ENCODE measurements at places on chromosomes 4 and X.

DNA sequence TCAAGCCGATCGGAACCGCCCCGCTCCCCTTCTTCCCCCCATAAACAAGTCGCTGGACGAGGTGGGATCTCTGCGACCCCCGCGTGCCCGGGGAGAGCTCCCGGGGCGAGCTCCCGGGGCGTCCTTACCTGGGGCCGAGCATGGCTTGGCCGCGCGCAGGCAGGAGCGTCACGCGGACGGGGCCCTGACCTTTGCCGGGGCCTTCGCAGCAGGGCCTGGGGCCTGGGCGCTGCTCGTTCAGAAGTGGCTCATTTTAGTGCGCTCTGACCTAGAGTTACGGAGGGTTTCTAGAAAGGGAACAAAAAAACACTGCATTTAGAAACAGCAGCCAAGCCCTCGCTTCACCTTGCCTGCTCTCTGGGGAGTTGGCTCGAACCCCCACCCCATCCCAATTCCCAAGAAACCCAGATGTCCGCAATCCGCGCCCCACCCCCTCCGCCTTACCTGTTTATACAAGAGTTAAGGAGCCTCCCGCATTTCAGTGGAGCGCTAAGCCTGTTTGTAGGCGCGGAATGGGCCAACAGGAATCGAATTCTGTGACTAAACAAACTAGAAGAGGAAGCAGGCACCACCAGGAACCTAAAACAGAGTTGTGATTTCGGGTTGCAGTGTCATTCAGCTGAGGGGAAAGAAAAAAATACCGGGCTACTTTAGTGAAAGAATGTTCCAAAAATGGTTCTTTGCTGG lies 814 bp upstream of the RBM47 start:
- no peaks in the 10 kb centered on the region for H3K27me3 ChIP-seq
- H3K27ac ChIP-seq = peak overlapping the region; percentile 82
- H3K4me1 ChIP-seq = no peaks in the 10 kb centered on the region
- H3K36me3 ChIP-seq = no peaks in the 10 kb centered on the region
- no peak for DNase-seq
- H3K4me3 ChIP-seq = peak overlapping the region; percentile 62

DNA sequence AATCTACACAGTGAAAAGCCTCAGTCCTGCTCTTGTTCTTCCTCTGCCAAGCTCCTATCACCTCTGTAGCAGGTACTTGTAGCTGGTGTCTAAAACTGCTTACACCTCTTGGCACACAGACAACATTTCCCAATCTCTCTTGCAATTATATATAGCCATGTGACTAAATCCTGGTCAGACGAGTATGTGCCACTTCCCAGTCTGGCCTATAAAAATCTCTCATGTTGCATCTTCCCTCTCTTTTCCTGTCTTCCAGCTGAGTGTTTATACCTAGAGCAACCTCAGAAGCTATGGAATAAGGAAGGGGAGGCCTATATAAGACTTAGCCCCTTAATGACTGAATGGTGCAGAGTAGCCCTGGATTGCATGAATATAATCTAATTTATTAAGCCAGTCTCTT lies 105.8 kb downstream of the RNF150 start:
- no peaks in the 10 kb centered on the region for H3K27me3 ChIP-seq
- H3K36me3 ChIP-seq = no peaks in the 10 kb centered on the region
- H3K4me1 ChIP-seq = peaks cover 22% of the 10 kb centered on the region
- no peak overlapping the region for H3K4me3 ChIP-seq
- no peak overlapping the region for H3K27ac ChIP-seq

- no peak overlapping the region for H3K4me3 ChIP-seq
- no peak for DNase-seq
Measured at GRCh38 chrX:10617186-10617998, 3.0 kb downstream of the MID1 start.

DNA sequence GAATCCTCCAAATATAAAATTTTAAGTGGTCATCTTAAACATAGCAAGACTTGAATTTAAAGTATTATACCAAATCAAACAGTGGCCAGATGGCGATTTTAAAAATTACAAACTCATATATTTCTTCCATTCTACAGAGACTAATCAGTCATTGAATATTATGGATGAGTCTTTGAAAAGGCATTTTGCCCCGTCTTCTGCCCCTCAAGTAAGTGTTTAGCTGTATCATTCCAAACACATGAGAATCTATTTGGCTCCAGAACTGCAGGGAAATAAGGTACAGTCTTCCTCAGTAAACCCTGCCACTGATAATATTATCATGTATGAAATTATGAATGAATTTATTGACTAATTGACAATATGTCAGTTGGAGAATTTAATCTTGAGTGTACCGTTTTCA lies 191.0 kb downstream of the SLC7A11 start:
- H3K27me3 ChIP-seq = no peaks in the 10 kb centered on the region
- H3K4me3 ChIP-seq = no peak overlapping the region
- H3K27ac ChIP-seq = no peak overlapping the region

DNA sequence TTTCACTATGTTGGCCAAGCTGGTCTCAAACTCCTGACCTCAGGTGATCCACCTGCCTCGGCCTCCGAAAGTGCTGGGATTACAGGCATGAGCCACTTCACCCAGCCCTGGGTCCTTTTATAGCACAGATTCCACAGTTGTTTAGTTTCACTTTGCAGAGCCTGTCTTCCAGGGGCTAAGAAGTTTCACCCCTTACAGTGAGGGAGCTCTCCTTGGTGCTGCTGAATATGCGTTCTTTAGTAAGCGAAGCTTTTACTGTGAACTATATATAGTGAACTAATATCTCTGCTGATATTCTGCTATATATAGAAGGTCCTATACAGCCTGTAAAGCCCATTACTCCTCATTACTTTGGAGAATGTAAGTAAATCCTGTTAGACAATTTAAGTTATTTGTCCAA lies 4.2 kb downstream of the TCEAL6 start:
- no peaks in the 10 kb centered on the region for H3K27me3 ChIP-seq
- no peak for DNase-seq
- no peaks in the 10 kb centered on the region for H3K4me1 ChIP-seq

- no peak overlapping the region for H3K27ac ChIP-seq
- no peak overlapping the region for H3K4me3 ChIP-seq
- H3K4me1 ChIP-seq = no peaks in the 10 kb centered on the region
- no peaks in the 10 kb centered on the region for H3K27me3 ChIP-seq
Measured at GRCh38 chr4:111400741-111401140, 744.5 kb upstream of the FAM241A start.

- no peaks in the 10 kb centered on the region for H3K36me3 ChIP-seq
- H3K27ac ChIP-seq = no peak overlapping the region
- H3K27me3 ChIP-seq = no peaks in the 10 kb centered on the region
Measured at GRCh38 chrX:150161193-150161592, 201.9 kb upstream of the MAMLD1 start.

DNA sequence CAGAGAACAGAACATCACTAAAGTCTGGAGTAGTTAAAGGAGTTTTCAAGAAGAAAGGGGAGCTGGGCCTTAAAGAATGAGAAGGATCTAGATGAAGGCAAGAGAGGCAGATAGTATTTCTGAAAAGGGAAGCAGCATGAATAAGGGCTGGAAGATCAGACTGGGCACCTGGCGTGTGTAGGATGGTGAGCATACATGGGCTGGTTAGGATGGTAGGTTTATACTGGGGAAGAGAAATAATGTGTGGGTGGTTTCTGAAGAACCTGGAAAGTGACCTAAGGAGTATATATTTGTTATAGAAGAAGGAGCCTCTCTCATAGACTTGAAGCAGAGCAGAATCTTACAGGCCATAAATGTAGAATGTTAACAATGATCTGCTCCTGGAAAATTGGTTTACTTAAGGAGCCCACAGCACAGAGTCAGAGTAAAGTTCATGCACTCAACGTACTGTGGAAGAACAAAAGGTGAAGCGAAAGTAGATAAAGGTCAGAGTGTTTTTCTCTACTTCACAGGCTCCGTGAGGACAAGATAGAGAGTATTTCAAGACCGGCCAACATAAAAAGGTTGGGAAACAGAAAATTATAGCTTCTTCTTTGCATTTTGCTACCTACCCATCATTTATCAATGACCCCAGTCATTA lies 35.8 kb downstream of the MBNL3 start:
- no peak for DNase-seq
- no peaks in the 10 kb centered on the region for H3K4me1 ChIP-seq
- no peaks in the 10 kb centered on the region for H3K27me3 ChIP-seq
- no peak overlapping the region for H3K27ac ChIP-seq
- H3K36me3 ChIP-seq = no peaks in the 10 kb centered on the region

DNA sequence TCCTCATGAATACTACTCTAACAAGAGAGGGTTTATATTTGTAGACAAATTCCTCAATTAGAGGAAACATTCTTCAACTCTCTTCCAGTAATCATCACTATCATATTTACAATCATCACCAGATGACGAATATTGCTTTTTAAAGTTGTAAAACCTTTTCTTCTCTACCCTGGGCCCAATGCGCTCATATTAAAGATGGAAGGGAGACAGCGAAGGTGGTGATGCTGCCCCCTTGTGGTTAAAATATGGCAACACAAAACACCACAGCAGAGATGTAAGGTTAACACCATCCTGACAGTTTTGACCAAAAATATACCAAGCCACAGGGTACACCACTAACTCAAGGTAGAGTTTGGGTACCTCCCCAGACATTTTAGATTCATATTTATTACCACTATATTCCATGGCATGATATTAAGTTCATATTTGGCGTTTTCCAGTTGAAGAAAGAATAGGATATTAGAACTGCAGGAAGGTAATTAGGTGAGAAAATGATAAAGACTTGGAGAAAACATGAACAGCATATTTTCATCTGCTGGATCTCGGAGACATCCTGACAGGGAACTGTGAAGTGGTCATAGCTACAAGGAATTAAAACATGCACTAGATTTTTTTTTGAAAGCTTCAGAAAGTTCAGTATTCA lies 72.8 kb downstream of the SLC9A7 start:
- H3K36me3 ChIP-seq = no peaks in the 10 kb centered on the region
- DNase-seq = no peak
- H3K27ac ChIP-seq = no peak overlapping the region
- H3K27me3 ChIP-seq = no peaks in the 10 kb centered on the region
- H3K4me1 ChIP-seq = no peaks in the 10 kb centered on the region

- H3K4me3 ChIP-seq = no peak overlapping the region
- H3K36me3 ChIP-seq = no peaks in the 10 kb centered on the region
- H3K27me3 ChIP-seq = no peaks in the 10 kb centered on the region
Measured at GRCh38 chr4:144347121-144347520, 206.6 kb upstream of the GYPA start.

DNA sequence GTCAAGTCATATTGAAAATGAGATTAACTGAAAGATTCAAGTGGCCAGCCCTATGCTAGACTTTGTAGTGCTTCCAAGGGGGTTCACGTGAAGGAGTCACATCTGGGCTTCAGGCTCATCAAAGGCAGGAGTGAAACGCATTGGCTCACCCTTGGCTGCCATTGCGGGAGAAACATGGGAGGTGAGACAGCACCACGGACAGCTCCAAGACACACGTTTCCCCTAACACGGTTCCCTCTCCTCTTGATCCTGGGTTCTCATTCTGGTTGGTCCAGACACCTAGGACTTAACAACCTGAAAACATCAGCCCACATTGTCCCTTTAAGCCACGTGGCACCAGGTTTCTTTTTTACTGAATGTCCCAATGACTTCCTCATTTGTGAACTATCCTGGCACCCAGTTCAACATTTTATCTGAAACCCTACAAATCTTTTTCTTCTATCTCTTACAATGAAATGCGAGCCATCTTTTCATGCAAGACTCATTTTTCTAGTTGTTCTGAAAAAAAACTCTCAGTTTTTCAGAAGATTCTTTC lies 279.0 kb upstream of the VCX3A start:
- no peaks in the 10 kb centered on the region for H3K36me3 ChIP-seq
- no peaks in the 10 kb centered on the region for H3K27me3 ChIP-seq
- no peaks in the 10 kb centered on the region for H3K4me1 ChIP-seq
- no peak overlapping the region for H3K4me3 ChIP-seq
- no peak for DNase-seq
- no peak overlapping the region for H3K27ac ChIP-seq

DNA sequence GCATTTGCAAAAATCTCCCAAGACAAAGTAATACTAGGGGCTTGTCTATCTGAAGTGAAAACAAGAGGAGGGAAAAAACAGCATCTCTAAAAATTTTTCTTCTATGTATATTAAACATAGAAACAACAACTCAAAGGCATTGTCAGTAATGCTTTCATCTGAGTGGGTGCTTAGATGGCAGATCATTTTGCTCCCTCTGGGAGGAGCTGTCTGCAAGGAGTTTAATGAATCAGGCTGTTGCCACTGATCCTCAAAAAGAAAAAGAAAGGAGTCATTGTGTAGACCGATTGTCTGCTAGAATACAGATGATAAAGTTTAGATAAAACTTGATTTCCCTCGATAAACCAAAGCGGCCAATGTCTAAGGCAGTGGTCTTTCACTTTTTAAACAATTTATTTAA lies 49.7 kb upstream of the KLHL8 start:
- DNase-seq = no peak
- H3K4me3 ChIP-seq = no peak overlapping the region
- H3K27ac ChIP-seq = no peak overlapping the region
- no peaks in the 10 kb centered on the region for H3K36me3 ChIP-seq
- no peaks in the 10 kb centered on the region for H3K27me3 ChIP-seq

DNA sequence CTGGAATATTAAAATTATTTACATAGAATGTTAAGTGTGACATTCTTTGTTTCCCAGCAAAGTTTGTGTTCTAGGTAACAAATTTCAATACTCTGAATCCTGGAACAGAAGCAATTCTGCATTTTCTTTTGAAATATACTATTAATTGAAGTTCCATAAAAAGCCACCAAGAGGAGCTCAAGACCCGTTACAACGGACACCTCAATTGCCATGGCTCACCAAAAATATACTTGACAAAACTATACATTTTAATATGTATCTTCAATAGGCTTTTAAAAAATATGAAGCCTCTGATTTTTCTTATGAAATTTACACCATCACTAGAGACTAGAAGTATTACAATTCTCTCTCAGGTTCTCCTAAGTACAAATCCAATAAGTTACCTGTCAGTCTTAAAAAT lies 111.4 kb downstream of the NYX start:
- H3K36me3 ChIP-seq = no peaks in the 10 kb centered on the region
- no peak overlapping the region for H3K4me3 ChIP-seq
- no peak for DNase-seq

- H3K36me3 ChIP-seq = no peaks in the 10 kb centered on the region
- H3K4me1 ChIP-seq = peaks cover 4% of the 10 kb centered on the region
- no peak overlapping the region for H3K27ac ChIP-seq
- no peak overlapping the region for H3K4me3 ChIP-seq
Measured at GRCh38 chr4:129350834-129351721, 255.1 kb downstream of the C4orf33 start.

DNA sequence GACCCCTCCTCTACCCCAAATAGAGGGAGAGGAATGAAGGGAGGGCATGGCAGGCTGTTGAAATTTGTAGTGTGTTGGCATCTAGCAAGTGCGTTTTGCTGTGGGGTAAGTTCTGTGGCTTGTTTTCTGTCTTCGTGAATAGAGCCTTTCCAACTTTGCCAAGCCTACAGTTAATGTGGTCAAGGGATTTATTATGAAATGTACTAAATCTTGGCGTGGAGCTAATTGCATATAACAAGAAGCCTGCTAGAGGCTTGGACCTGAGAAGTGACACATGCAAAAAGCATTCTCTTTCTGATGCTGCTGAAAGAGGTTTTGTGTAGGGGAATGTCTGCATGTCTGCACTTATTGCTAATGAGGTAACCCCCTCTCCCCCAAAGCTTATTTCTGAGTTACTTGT lies 132.2 kb downstream of the BMPR1B start:
- H3K4me3 ChIP-seq = no peak overlapping the region
- no peak overlapping the region for H3K27ac ChIP-seq
- H3K4me1 ChIP-seq = no peaks in the 10 kb centered on the region
- no peaks in the 10 kb centered on the region for H3K36me3 ChIP-seq

All from vagina (tissue), 2 donors.